ENCODE measurements at places on chromosomes 4 and X. TPM values are rescaled to one million over a fixed set of nuclear protein-coding genes. Genes with fewer than 3 reads are reported as not detected.

The PPP4R3C gene
- total RNA-seq = not detected

The ADGRL3 gene
- 4.5 TPM for total RNA-seq

The SMIM43 gene
- total RNA-seq = 0.65 TPM

The ODAPH gene
- total RNA-seq = not detected

The DRD5 gene
- not detected for total RNA-seq

The SUPT20HL2 gene
- total RNA-seq = not detected

The BEX2 gene
- total RNA-seq = 1.3 TPM

The HSD17B10 gene
- total RNA-seq = 61.2 TPM

The KCND1 gene
- total RNA-seq = 0.32 TPM

The F8A3 gene
- total RNA-seq = 1.1 TPM

The TCEAL5 gene
- total RNA-seq = not detected

The DDX60 gene
- total RNA-seq = 42.2 TPM

The KLF8 gene
- total RNA-seq = 0.44 TPM

The KLHL5 gene
- total RNA-seq = 119 TPM

The FGFRL1 gene
- total RNA-seq = 4.9 TPM

The FAAH2 gene
- total RNA-seq = 0.16 TPM

The ZC4H2 gene
- 5.4 TPM for total RNA-seq

The MAGEA3 gene
- not detected for total RNA-seq

The CT45A2 gene
- total RNA-seq = not detected

The UGT2B15 gene
- not detected for total RNA-seq

The GPRASP2 gene
- 9.6 TPM for total RNA-seq

The SAT1 gene
- total RNA-seq = 212 TPM

The NDST3 gene
- total RNA-seq = 0.16 TPM

The HPF1 gene
- total RNA-seq = 11.3 TPM

The HPGD gene
- not detected for total RNA-seq

The DUX4 gene
- total RNA-seq = not detected

The FGF5 gene
- total RNA-seq = 0.25 TPM

The WDR1 gene
- 385 TPM for total RNA-seq

The RNF150 gene
- 0.38 TPM for total RNA-seq

The DEFB131A gene
- total RNA-seq = not detected

The FAM53A gene
- total RNA-seq = 1.7 TPM

The XK gene
- total RNA-seq = under 0.01 TPM

The PAGE1 gene
- not detected for total RNA-seq

The BST1 gene
- total RNA-seq = 154 TPM

The FAM184B gene
- total RNA-seq = not detected
